ENCODE measurements at places on chromosomes 6 and 20. TPM values are rescaled to one million over a fixed set of nuclear protein-coding genes. Genes with fewer than 3 reads are reported as not detected.

DNA sequence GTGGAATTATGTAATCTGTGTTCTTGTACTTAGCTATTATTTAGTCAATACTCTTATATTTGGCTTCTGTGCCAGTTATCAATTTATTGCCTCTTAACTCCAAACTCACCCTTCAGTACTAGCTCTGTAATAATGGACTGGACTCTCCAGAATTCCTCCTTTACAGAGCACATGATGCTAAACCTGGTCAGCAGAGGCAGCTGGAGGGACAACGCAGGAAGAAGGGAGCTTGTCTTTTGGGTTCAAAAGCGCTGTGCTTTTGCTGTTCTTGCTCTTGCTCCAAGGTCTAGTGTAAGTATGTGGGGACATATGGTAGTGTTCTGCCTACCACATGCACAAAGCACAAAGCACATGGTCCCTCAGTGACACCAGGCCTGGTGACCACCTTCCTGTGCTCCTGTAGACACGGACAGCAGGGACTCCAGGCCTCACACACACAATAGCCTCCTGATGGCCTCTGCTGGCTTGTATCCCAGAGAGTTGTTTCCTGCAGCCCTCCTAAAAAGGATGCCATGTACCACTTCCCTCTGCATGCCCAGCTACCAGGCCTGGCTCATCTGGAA, 46.1 kb downstream of the CHD6 start:
- peaks cover 30% of the 10 kb centered on the region for H3K4me1 ChIP-seq
- no peak overlapping the region for H3K4me3 ChIP-seq
- no peaks in the 10 kb centered on the region for H3K36me3 ChIP-seq
- H3K27me3 ChIP-seq, result no peaks in the 10 kb centered on the region

C6orf58 gene
- total RNA-seq, result not detected

- H3K27me3 ChIP-seq, result no peaks in the 10 kb centered on the region
- no peak overlapping the region for H3K4me3 ChIP-seq
- no peak overlapping the region for H3K27ac ChIP-seq
- no peaks in the 10 kb centered on the region for H3K36me3 ChIP-seq
These were observed 273.0 kb upstream of the STXBP5 start for GRCh38 chr6:146931214-146931613.

TPX2 gene
- 0.92 TPM for total RNA-seq

- no peak overlapping the region for H3K27ac ChIP-seq
- H3K4me3 ChIP-seq, result no peak overlapping the region
- no peak for DNase-seq
- no peaks in the 10 kb centered on the region for H3K27me3 ChIP-seq
- H3K36me3 ChIP-seq, result no peaks in the 10 kb centered on the region
- no peaks in the 10 kb centered on the region for H3K4me1 ChIP-seq
These were observed 288.3 kb downstream of the NRN1 start for GRCh38 chr6:5718231-5718947.

DNA sequence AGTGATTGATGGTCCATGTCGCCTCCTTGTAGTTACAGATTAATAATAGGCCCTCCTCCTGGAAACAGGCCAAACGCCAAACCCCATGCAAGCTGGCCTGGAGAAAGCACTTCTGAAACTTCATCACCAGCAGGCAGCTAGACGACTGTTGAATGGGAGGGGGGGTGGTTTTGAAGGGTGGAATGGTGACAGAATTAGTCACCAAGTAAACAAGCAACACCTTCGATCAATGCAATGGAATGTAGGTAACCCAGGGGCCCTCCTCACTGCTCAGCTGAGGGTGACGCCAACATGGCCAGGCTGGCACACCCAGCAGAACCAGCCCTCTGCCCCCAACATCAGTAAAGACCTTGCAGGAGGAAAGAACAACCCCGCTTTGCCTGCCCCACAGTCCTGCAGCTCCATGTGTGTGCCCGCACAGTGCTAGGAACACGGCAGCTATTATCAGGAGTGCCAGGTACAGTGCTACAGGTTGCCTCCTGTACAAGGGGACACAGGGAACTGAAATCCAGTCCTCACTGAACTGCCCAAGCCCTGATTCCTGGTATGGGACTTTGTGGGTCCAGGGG, 2.7 kb downstream of the BCAS1 start:
- no peaks in the 10 kb centered on the region for H3K27me3 ChIP-seq
- no peaks in the 10 kb centered on the region for H3K36me3 ChIP-seq
- H3K4me1 ChIP-seq, result no peaks in the 10 kb centered on the region
- DNase-seq, result no peak
- H3K27ac ChIP-seq, result no peak overlapping the region

DNA sequence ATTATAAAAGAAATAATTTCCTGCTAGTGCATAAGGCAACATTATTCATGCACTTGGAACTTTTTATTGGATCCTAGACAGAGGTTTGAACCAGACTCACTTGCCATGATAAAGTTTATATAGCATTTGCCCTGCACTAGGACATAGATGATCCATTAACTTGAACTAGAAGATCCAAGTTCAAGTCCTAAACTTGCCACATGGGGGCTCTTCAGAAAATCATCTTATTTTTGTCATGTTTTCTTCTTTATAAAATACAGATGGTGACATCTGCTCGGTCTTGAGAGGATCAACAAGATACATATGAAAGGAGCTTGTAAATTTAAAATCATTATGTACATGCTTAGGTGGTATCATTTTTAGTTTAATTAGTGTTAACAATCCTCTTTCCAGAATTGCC, 94.5 kb downstream of the SIM1 start:
- DNase-seq, result no peak
- H3K4me1 ChIP-seq, result no peaks in the 10 kb centered on the region
- no peak overlapping the region for H3K4me3 ChIP-seq
- no peaks in the 10 kb centered on the region for H3K27me3 ChIP-seq

GRCh38 chr6:158059108-158059507, 77.4 kb downstream of the SYNJ2 start:
- H3K27me3 ChIP-seq, result no peaks in the 10 kb centered on the region
- H3K36me3 ChIP-seq, result no peaks in the 10 kb centered on the region
- H3K4me3 ChIP-seq, result no peak overlapping the region
- H3K4me1 ChIP-seq, result peaks cover 11% of the 10 kb centered on the region

- H3K4me3 ChIP-seq, result no peak overlapping the region
- H3K36me3 ChIP-seq, result no peaks in the 10 kb centered on the region
- no peak overlapping the region for H3K27ac ChIP-seq
- no peak for DNase-seq
- H3K4me1 ChIP-seq, result no peaks in the 10 kb centered on the region
- H3K27me3 ChIP-seq, result no peaks in the 10 kb centered on the region
These were observed 135.6 kb downstream of the EYA4 start for GRCh38 chr6:133376743-133377142.

PLA2G7 gene
- 15.1 TPM for total RNA-seq

RREB1 gene
- total RNA-seq, result 62.8 TPM

- no peaks in the 10 kb centered on the region for H3K36me3 ChIP-seq
- DNase-seq, result no peak
- H3K27ac ChIP-seq, result no peak overlapping the region
- no peak overlapping the region for H3K4me3 ChIP-seq
- no peaks in the 10 kb centered on the region for H3K27me3 ChIP-seq
These were observed 140.1 kb downstream of the NRN1 start for GRCh38 chr6:5866547-5867051.

TFAP2B gene
- total RNA-seq, result not detected

All from ovary (tissue), 10 donors.